SK-N-SH treated with all-trans-retinoic acid at 6 μM for 48 hours (cell line): ENCODE measurements at places on chromosomes 3 and 15.

DNA sequence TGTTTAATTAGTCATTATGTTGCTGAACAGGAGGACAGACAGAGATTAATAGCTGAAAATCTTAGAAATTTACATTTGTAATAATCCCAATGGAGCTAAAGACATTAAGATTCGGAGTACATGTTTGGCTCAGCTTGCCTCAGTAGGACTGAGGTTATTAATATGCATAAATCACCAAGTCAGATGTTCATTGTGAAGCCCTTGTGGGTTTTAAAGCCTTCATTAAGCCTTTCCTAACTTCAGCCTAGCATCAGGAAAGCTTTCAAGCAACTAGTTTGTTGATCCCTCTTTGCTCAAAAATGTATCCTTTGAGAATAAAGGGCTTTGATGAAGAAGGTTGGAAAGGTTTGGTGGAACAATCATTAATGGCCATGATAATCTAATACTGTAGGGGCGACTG, 178.2 kb upstream of the CGNL1 start:
- ATAC-seq, result no peak

DNA sequence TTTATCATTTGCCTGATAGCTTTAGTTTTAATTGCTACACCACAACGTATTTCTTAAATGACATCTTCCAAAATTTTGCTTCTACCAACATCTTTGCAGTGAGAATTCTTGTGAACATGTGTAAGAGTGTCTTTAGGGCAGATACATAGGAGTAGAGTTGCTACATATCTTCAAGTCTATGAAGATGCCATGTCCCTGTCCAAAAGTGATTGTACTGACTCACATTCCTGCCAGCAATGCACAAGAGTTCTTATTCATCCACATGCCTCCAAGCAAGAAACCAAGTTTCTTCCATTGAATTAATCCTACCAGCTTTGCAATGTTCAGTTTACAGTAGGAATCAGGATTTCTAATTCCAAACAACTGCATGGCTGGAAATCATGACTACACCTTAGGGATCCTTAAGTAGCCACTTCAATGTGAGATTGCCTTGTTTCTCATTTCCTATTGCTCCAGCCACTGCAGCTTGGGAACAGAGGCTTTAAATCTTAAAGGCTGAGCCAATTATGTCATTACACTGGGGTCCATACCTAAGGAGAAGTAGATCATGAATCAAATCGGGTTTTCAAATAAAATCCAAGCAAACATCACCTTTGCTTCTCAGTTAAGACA, 44.5 kb downstream of the BCL2L10 start:
- ATAC-seq, result peak; percentile 42

GRCh38 chr3:144003051-144003450, 31.4 kb downstream of the DIPK2A start:
- ATAC-seq, result no peak

DNA sequence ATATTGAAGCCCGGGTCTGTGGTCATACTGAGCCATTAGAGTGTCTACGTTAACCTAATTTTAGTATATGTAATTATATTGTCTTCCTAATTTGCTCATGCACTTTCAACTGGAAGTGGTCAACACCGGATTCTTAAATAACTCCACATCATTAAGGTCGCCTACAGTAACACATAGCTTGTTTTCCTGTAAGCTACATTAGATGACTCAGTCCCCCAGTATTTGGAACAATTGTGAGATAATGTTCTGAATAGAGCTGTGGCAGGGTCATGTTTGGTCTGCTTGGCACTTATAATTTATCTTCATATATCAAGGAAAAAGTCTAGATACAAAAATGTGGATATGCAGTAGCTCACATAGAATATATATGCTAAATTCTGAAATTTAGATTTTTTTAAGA, 486.2 kb downstream of the IGSF11 start:
- peak; percentile 77 for ATAC-seq

DNA sequence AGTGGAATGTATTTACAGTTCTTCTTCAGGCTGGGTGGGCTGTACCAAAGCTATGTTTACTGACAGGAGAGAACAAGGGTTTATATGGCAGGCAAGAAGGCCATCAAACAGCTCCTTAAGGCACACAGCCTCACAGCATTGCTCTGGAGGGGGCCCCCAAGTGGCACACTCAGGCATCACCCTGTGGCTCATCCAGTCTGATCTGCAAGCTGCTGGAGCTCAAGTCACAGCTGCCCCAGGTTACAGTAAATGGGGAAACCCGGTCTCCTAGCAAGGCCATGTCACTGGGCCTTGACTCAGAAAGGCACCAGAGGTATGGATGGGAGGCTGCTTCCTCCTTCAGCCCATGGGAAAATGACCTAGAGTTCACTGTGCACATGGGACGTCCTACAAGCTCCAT, 67.5 kb downstream of the TFG start:
- ATAC-seq, result no peak

DNA sequence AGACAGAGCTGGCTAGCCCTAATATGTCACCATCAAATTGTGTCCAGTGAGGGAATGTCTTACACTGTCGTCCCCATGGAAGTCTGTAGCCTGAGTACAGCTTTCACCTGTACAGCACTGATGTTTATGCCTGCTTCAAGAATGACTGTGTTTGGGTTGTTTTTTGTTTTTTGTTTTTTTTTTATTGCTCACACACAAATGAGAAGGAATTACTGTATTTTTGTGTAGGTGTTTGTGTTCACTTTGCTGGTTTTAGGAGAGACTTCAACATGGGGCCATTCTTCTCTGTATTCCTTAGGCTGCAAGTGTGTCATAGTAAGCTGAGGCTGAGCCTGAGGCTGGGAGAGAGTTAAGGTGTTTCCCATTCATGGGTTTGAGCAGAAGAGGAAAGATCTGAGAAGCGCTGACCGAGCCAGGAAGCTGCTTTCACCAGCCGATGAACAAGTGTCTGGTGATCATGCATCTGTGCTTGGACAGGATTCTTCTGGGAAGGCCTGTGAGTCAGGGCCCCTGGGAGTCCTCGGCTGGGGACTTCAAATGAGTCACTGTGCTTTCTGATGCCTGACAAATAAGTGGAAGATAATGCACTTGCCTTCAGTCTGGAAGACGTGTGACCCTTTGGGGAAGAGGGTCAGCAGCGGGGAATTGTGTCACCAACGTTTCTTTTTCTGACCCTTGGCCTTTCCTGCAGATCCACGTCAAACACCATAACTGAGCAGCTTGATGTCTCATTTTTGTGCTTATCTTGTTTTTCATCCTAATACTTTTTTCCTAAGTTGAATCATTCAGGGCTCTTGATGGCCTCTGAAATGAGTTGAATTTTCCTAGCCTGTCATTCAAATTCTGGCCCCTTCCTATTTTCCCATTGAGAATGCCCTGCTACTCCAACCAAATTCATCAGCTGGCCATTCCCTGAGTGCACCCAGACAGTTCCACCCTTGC, 36.7 kb upstream of the ZBTB38 start:
- ATAC-seq, result peak; percentile 90

GRCh38 chr15:30038667-30039523, 43.9 kb upstream of the GOLGA8J start:
- peak; percentile 61 for ATAC-seq

GRCh38 chr15:77030048-77030927, 35.4 kb downstream of the PSTPIP1 start:
- ATAC-seq, result no peak; the same call in 2 of the 3 replicates

DNA sequence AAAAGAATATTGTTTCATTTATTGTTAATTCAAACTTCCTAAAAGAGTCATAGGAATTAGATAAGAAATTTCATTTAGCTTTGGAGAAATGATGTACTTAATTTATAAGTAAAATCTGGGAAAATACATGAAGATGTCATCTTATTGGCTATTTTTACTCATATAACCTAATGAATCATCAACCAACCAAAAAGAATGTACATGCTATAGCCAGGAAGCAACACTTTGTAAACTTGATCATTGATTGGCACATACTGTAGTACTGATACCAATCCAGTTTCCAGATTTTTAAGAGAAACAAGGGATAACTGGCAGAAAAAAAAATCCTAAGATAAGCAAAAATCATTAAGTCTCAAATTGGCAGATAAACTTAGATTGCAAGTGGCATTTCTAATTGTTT, 207.9 kb upstream of the CDIN1 start:
- no peak for ATAC-seq

DNA sequence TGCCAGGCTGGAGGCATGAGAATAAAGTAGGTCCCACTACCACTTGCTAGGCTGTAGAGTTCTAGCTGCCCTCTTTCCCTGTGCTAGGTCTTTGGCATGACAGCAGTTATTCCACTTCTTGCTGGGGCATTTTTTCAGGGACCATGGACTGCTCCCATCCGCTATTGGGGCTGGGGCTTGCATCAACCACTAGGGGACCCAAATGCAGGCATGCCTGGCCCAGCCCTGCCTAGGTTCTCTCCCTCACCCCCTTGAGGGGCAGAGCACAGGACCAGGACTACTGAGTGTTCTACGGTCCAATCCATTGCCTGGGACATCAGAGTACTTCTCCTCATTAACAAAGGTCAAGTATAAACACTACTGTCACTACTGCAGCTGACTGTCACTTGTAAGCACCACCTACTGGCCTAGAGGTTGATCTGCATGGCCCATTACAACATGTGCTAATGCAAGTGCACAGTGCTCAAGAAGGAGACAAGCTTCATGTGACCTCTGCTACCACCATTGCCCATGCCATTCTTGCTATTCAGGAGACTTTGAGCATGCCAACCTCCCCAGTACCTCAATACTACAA, 270.5 kb downstream of the MBNL1 start:
- no peak; the same call in 2 of the 3 replicates for ATAC-seq

DNA sequence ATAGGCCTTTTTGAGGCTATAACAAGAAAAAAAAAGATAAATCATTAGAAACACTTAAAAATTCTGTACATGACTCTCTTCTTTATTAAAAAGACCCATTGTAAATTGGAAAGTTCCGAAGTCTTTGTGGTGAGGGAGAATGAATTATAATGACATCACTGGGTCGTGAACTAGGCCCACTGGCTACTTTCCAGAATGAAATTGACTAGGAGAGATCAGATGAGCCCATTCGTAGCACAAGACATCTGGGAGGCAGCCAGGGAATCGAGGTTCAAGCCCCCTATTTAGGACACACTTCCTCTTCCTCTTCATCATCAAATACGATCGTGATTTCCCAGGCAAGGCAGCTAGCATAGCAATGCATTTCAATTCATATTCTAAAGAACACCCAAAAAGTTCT, 889.8 kb upstream of the NR2F2 start:
- no peak for ATAC-seq

- ATAC-seq, result no peak
Observed at GRCh38 chr3:43468133-43468532, 153.7 kb downstream of the ANO10 start.

GRCh38 chr3:171876680-171877147, 33.6 kb downstream of the TMEM212 start:
- peak; percentile 34 for ATAC-seq

- peak; percentile 87 for ATAC-seq
Observed at GRCh38 chr3:9932843-9933560, 632 bp upstream of the CRELD1 start.

- no peak for ATAC-seq
Observed at GRCh38 chr15:58444658-58445332, 13.0 kb downstream of the LIPC start.

GRCh38 chr15:50049871-50050270, 69.2 kb downstream of the ATP8B4 start:
- no peak for ATAC-seq

- ATAC-seq, result no peak
Observed at GRCh38 chr15:101221902-101222301, 29.9 kb downstream of the CHSY1 start.

GRCh38 chr3:65277798-65278197, 590.0 kb upstream of the ADAMTS9 start:
- ATAC-seq, result no peak

DNA sequence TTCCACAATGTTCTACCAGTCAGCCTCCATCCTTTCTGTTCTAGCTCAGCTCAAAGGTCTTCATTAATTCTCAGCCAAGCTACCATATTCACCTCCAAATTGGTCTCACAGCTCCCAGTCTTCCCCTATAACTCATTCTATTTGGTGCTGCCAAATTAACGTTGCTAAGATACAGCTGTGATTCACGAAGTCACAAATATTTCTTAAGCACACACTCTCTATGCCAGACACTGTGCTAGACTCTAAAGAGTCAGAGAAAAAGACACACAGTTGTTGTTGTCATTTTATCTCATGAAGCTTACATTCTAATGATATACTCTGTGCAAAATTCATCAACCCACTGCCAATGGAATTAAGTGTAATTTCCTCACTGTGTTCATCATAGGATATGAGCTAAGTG, 102.8 kb downstream of the FRMD5 start:
- peak; percentile 60 for ATAC-seq

GRCh38 chr15:89641053-89641452, 14.2 kb downstream of the KIF7 start:
- ATAC-seq, result no peak

GRCh38 chr3:104069114-104069513, 1297.6 kb upstream of the ALCAM start:
- peak; percentile 60; the same call in 1 of the 3 replicates for ATAC-seq

- no peak for ATAC-seq
Observed at GRCh38 chr3:182632077-182632393, 161.3 kb upstream of the ATP11B start.

GRCh38 chr15:95814908-95815307, 515.6 kb upstream of the NR2F2 start:
- no peak for ATAC-seq

- no peak for ATAC-seq
Observed at GRCh38 chr3:117751651-117752050, 1042.1 kb downstream of the TUSC7 start.

DNA sequence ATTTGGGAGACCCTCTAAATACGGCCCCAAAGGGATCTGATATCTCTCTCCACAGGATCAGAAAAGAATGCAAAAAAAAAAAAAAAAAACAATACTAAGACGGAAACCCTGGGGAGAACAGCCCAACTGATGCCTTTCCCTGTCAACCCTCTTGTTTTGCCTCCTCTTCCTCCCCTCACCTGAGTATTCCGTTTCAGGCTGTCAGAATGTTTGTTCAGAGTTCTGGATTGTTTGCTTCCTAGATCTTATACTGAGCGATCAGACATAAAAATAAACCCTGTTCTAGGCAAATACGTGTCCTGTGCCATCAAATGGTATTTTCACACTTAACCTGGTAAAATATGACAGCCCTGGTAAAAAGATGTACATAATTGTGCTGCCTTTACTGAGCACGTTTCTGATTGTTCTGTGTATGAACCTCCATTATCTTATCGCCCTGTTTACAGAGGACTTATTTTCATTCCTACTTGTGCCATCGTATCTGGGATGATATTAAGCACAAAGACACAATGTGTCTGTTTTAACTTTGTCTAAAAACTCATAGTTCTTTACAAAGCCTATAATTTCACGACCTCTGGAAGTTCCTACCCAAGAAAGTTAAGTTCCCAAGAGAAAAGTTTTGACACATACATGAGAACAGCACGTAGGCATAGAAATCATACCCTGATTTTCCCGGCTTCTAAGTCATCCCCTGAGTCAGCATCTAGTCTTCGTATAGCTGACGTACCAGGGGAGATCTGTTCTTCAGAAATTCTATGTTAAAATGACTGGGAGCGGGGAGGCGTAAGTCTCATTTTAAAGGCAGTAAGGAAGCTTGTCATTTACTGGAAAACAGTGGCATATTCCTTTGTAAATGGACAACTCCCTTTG, 856 bp downstream of the ZBTB38 start:
- no peak for ATAC-seq

- no peak for ATAC-seq
Observed at GRCh38 chr15:67138891-67139855, 73.8 kb downstream of the SMAD3 start.

GRCh38 chr3:150079029-150079739, 108.5 kb upstream of the PFN2 start:
- peak; percentile 85 for ATAC-seq
